H1 (cell line): ENCODE measurements at places on chromosomes 12 and 14. TPM values are rescaled to one million over a fixed set of nuclear protein-coding genes. Genes with fewer than 3 reads are reported as not detected.

Gene MRPL52
- 172 and 176 TPM in 2 replicates for total RNA-seq

Gene SSPN
- total RNA-seq: 0.86 and 0.98 TPM in 2 replicates

DNA sequence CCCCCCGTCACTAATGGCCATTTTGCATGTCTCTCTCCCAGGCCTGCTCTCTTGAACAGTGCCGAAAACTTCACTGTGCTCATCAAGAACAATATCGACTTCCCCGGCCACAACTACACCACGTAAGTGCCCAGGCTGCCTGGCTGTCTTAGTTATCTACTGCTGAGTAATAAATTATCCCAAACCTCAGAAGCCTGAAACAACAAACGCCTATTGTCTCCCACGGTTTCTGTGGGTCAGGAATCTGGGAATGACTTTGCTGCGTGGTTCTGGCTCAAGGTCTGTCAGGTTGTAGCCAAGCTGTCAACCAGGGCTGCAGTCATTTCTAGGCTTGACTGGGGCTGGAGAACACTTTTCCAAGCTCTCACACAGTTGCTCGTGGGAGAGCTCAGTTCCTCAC is 32.6 kb downstream of the P2RX7 start:
- H3K4me3 ChIP-seq: no peak overlapping the region
- H3K27ac ChIP-seq: no peak overlapping the region
- no peaks in the 10 kb centered on the region for H3K27me3 ChIP-seq
- no peaks in the 10 kb centered on the region for H3K36me3 ChIP-seq

DNA sequence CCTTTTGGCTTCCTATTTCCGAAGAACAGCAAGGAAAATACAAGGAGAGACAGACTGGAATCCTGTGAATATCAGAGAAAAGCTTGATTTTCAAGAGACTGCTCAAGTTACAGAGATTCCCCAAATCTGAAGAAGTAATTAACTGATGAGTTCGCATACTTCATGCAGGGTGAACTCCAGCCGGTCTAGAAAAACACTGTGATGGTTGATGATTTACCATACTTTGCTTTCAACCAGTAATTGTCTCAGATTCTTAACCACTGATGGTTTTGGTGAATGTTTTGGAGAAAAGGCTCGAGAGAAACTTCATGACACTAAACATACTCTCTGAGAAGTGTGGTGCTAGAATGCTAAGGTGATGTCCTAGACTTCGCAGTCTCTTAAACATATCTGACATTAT is 4.4 kb upstream of the PLXNC1 start:
- peaks cover 4% of the 10 kb centered on the region; the same call in 1 of the 2 replicates for H3K4me1 ChIP-seq
- no peak overlapping the region for H3K27ac ChIP-seq
- no peak overlapping the region for H3K4me3 ChIP-seq
- H3K36me3 ChIP-seq: no peaks in the 10 kb centered on the region
- peaks cover 16% of the 10 kb centered on the region for H3K27me3 ChIP-seq

GRCh38 chr12:100404769-100405407 is 48.0 kb downstream of the SLC17A8 start:
- H3K27ac ChIP-seq: no peak overlapping the region
- DNase-seq: peak; percentile 87
- H3K4me3 ChIP-seq: no peak overlapping the region
- H3K36me3 ChIP-seq: no peaks in the 10 kb centered on the region
- no peaks in the 10 kb centered on the region for H3K4me1 ChIP-seq

- no peak overlapping the region for H3K27ac ChIP-seq
- H3K36me3 ChIP-seq: no peaks in the 10 kb centered on the region; the same call in 1 of the 2 replicates
Measured at GRCh38 chr12:132178316-132178715, 34.1 kb downstream of the NOC4L start.

DNA sequence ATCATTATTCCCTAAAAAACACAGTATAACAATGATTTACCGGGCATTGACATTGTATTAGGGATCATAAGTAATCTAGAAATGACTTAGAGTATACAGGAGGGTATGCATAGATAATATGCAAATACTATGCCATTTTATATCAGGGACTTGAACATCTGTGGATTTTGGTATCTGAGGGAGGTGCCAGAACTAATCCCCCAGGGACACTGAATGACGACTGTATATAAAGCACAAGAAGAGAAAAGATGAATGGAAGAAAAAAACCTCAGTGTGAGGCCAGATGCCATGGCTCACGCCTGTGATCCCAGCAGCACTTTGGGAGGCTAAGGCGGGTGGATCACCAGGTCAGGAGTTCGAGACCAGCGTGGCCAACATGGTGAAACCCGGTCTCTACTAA is 25.5 kb upstream of the COX6A1 start:
- peaks cover 4% of the 10 kb centered on the region; the same call in 1 of the 2 replicates for H3K4me1 ChIP-seq
- no peak for DNase-seq
- no peaks in the 10 kb centered on the region for H3K27me3 ChIP-seq
- H3K4me3 ChIP-seq: no peak overlapping the region
- no peak overlapping the region for H3K27ac ChIP-seq
- no peaks in the 10 kb centered on the region for H3K36me3 ChIP-seq

DNA sequence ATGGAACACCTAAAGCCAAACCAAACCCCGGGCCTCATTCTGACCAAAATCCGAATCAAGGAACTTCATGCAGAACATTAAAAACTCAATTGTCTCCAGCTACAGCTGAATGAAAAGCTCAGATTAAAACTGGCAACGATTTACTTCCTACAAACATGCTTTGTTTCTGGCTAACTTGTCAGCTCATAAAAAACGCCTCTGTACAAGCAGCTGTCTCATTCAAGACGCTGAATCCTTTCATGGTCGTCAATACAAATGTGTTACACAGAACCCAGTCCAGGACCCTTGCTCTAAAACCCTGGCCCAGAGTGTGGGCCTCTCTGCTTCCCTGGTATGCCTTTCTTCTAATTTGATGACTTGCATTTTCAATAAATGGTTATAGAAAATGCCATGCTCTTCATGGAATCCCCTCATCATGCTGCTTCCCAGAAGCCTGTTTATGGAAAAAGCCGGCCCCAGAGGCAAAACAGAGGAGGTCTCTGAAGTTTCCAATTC is 183.1 kb downstream of the PHLDA1 start:
- no peaks in the 10 kb centered on the region for H3K4me1 ChIP-seq
- H3K27me3 ChIP-seq: no peaks in the 10 kb centered on the region
- no peak for DNase-seq
- H3K4me3 ChIP-seq: no peak overlapping the region
- H3K27ac ChIP-seq: no peak overlapping the region
- no peaks in the 10 kb centered on the region for H3K36me3 ChIP-seq
